ENCODE measurements at places on chromosomes 2 and 18.

GRCh38 chr2:226638576-226638975 lies 161.0 kb downstream of the IRS1 start:
- peak; percentile 48 for DNase-seq

DNA sequence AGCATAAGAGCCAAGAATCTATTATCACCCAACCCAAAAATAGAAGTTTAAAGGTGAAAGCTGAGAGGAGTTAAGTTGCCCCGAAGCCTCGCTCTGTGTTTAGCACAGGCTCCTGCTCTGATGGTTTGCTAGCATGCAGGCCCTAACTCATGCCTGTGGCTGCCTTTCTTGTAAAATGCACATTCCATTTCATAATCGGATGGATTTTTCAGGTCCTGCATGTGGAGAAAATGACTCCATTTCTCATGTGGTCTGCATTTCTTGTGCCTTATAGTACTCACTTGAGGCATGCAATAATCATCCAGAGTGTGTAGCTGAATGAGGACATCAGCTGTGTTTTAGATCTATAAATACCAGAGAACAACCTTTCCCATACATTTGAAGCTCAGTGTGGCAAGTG lies 381.8 kb downstream of the CPS1 start:
- DNase-seq, result no peak

DNA sequence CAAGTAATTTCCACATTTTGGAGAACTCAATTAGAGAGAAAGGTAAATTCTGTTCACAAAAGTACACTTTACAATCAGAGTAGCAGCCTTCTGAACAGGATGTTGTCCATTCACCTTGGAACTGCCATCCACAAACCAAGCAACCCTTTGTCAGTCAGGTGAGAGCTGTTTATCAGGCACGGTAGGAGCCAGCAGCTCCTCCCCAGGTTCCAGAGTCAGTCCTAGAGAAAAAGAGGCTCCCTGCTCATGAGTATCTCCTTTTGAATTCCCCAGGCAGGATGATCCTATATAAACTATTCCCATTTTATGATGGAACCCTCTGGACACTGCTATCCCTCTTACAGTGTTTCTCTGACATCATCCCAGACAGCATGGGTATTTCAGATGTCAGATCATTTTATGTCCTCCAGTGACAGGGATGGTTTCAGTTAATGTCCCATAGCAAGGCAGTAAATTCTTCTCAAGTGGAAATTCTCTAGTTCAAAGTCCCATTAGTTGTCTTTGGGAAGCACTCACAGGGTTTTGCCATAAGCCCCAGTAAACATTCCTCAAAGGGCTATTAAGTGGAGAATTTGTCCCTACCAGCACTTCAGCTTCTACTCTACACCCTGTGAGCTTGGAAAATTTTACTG lies 34.5 kb upstream of the CSRNP3 start:
- DNase-seq, result peak; percentile 3

GRCh38 chr2:46711156-46711555 lies 204.4 kb downstream of the MCFD2 start:
- no peak for DNase-seq

DNA sequence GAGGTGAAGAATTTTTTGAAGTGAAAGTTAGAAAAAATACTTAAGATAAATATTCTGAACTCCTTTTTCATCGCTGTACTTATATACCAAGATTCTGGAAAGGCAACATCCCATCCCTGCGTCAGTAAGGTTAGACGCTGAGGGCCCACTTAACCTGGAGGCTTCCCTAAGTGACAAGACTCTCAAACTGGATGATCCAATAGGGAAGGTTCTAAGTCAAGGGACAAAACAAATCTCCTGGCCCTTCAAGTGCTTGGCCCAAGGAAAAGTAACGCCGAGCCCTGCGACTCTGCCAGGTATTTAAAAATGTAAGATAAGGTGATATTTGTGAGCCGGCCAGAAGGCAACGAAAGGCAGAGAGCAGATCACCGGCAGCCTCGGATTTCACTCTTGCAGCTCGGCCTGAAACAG lies 1.3 kb downstream of the STK39 start:
- no peak for DNase-seq

DNA sequence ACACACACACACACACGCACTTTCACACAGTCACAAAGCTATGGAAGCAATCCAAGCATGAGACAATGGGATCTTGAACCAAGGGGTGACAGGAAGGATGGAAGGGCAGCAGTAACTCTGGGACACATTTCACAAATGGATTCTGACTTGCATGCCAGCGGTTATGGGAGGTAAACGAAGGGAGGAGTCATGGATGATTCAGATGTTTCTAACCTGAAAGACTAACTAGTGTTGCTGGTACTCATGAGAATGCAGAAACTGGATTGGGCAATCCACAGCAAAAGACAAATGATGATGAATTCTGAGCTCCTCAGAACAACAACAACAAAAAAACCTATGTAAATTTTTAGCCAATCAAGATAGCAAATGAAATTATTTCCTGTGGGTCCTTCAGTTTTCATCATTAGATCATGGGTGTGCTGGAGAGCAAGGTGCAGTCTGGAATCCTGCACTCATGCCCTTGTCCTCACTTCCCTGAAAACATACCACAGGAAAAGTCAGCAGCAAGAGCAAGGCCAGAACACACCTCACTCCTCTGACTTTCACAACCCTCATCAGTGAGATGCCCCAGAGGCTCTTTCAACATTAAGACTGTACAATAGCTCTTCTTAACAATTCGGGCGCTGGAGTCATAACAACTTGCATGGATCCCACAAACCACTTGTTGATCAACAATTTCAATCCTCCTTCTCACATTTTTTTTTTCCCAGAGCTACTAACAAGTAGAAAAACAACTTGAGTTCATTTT lies 32.6 kb downstream of the ABCA12 start:
- DNase-seq, result peak; percentile 15

GRCh38 chr2:60468382-60469085 lies 84.9 kb downstream of the BCL11A start:
- DNase-seq, result peak; percentile 75

DNA sequence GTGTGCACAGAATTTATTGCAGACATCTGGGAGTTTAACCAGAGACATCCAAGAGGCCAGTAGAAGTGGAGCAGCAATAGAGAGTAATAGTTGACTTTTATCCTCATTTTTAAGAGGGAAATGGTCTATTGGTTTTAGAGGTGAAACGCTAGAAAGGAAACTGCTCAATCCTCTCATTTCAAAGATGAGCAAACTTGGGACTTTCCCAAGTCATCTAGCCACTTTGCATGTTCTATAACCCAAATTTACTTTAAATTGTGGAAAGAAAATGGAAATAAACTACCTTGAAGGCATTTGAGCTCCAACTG lies 601.7 kb downstream of the ARHGAP15 start:
- DNase-seq, result peak; percentile 14

- DNase-seq, result no peak
Measured at GRCh38 chr2:50765146-50765545, 266.8 kb downstream of the NRXN1 start.

- peak; percentile 39 for DNase-seq
Measured at GRCh38 chr2:207767461-207768167, 2.1 kb downstream of the FZD5 start.

DNA sequence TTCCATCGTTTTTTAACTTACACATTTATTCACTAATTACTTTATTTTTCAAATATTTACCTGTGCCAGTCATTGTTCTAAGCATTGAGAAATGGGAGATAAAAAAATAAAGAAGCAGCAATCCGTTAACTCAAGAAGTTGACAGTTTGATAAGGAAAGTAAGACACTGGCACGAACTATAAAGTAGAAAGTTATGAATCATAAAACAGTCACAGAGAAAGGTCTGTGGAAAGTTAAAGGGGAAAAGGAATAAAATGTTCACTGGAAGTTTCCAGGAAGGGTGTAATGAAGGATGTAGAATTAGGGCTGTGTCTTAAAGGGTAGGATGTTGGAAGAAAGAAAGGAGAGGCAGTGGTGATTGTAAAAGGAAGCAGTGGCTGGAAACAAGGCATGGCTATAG lies 118.9 kb downstream of the RDH14 start:
- no peak for DNase-seq

GRCh38 chr2:102304268-102304667 lies 7.1 kb upstream of the IL1RL1 start:
- DNase-seq, result no peak

- no peak for DNase-seq
Measured at GRCh38 chr2:123245156-123245555, 779.9 kb upstream of the CNTNAP5 start.

DNA sequence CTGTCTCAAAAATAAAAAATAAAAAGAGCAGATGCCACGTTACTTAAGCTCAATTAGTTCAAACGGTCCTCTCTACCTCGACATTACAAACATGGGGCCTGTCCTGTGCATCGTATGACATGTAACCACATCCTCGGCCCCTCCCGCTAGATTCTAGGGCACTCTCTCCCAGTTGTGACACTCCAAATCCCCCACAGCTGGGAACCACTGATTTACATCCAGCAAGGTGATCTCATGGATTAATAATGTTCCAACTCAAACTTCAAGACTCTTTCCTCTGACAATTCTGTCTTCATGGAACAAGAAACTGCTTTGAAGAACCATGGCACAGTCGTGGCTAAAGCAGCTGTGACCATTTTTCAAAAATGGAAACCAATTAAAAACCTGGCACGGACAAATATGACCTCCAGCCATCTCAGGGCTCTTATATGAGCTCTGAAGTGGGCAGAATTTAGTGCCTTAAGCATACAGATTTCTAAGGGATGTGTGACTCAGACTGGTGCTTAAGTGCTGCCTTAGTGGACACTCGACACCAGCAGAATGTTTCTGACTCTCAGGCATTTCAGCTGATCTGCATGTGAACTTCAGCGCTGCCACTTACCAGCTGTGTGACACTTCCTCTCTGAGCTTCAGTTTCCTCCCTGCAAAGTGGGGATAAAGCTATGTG lies 31.7 kb upstream of the ASAP2 start:
- peak; percentile 96 for DNase-seq

GRCh38 chr18:55287935-55288868 lies 299.8 kb downstream of the TCF4 start:
- DNase-seq, result no peak

- peak; percentile 67 for DNase-seq
Measured at GRCh38 chr2:68330691-68331090, 10.9 kb upstream of the CNRIP1 start.

DNA sequence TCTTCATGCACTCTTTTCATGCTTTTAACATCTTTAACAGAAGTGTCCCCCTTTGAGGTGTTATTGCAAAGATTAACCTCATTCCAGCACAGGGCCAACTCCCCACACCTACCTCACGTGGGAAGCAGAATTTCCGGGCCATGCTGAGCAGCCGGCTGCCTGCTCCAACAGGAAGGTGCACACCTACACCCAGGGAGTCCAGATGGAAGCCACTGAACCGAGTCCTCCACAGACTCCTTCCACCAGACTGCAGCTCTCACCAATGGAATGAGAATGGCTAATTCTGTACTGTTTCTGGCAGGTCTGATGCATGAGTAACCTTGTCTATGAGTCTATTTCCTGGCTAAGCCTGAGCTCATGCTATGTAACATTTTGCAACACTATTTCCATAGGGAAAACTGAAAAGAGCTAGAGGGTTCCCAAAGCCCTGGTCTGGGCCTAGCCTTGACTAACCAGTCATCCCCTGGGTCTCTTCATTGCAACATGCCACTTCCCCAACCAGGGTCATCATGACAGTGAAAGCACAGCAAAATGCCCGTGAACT lies 11.0 kb downstream of the ERFE start:
- peak; percentile 98 for DNase-seq

- DNase-seq, result no peak
Measured at GRCh38 chr2:196944570-196944969, 18.1 kb upstream of the PGAP1 start.

DNA sequence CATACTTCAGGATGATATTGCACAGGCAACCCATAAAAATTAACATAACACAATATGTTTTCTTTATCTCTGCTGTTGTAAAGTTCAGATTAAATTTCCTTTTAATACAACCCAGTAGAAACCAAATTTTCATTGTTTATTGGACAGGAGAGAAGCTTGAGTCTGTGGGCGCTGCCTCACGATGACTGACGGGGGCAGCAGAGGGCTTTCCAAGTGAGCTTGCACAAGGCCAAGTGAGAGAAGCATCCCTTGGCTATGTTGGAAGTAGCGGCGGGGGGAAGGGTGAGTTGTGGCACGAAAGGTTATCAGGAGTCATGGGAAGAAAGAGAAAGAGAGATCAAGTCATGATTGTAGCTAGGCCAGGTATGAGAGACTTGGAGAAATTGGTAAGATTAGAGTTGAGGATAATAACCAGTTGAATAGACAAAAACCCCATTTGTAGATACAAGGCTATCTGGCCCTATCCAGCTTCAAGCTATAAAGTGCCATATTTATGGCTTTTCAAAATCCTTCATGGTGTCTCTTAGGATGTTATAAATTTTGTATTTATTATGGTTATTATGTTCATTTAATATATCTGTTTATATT lies 413.7 kb upstream of the FAM98A start:
- peak; percentile 53 for DNase-seq

GRCh38 chr2:32168513-32168912 lies 2.8 kb downstream of the SLC30A6 start:
- no peak for DNase-seq

DNA sequence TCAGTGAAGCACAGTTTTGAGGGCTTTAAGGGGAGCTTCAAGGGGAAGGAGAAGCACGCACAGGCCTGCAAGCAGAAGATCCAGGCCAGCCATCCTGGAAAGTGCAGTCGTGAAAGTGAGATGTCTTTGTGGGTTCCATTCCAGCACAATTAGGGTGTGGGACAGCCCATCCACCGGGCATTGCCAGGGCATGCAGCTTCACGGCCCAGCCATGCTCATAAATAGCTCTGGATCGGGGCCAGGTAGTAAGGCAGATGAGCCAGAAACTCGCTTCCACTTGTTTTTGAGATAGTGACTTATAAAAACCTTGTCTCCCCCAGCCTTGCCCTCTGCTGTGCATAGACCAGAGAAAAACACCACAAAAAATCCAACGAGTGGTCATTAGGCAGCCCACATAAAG lies 21.0 kb downstream of the KDSR start:
- DNase-seq, result peak; percentile 66

GRCh38 chr2:12895017-12895416 lies 178.3 kb downstream of the TRIB2 start:
- no peak for DNase-seq

- DNase-seq, result peak; percentile 29
Measured at GRCh38 chr2:191977754-191978153, 130.9 kb upstream of the CAVIN2 start.

Data from EH (cell line).